Epithelial cell of alveolus of lung (primary cell): ENCODE measurements at places on chromosomes 7 and 10. TPM values are rescaled to one million over a fixed set of nuclear protein-coding genes. Genes with fewer than 3 reads are reported as not detected.

Gene ANLN
- 31.0 and 69.4 TPM in 2 replicates for total RNA-seq

Gene ECHS1
- 69.6 and 112 TPM in 2 replicates for total RNA-seq

Gene GPNMB
- total RNA-seq: 5.1 and 13.7 TPM in 2 replicates

Gene HHEX
- 11.0 and 19.4 TPM in 2 replicates for total RNA-seq

Gene GOLGA7B
- total RNA-seq: not detected in 2 replicates

Gene FGFR2
- 0.52 TPM in 1 of 2 replicates, not detected in the other for total RNA-seq

Gene GIMAP1
- total RNA-seq: under 0.01 TPM in 1 of 2 replicates, not detected in the other

Gene TRPV6
- total RNA-seq: 0.39 TPM in 1 of 2 replicates, not detected in the other

Gene TRIM50
- not detected in 2 replicates for total RNA-seq

Gene ATP6V0A4
- total RNA-seq: not detected in 2 replicates

Gene CALCR
- total RNA-seq: 0.13 TPM in 1 of 2 replicates, not detected in the other

Gene CPVL
- 1.7 TPM in 1 of 2 replicates, not detected in the other for total RNA-seq
